ENCODE measurements at places on chromosomes 7 and 10.
A peak's percentile ranks its signal among the peaks of the same experiment; 100 is the strongest.

DNA sequence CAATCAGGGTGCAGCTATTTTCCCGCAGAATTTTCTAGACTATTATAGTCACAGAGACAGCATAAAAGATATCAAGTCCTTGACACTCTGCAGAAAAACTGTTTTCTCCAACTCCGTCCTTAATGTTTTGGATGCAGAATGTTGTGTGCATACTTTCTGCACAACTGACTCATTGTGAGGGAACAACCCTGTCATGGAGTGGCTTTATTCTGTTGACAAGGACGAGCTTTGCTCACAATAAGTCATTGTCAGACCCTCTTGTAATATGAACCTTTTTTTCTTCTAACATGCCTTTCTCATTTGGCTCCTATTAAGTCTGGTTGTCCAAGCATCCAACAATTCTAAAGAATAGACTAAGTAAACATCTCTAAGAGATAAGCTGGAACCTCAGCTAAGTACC is 17.3 kb downstream of the ABCB4 start:
- DNase-seq: no peak

DNA sequence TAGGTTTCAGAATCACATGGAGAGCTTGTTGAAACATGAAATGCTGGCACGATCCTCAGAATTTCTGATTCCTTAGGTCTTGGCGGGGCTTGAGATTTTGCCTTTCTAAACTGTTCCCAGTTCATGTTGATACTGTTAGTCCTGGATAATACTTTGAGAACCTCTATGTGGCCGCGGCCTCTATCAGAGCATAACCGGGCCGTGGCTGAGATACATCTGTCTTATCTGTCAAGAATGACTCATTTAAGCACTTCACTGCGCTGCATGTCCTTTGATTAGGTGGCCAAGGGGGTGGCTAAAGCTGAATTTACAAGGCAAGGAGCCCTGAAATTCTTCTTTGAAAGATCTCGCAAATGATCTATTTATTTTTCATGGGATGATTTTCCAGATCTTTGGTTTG is 66.9 kb downstream of the GALNT17 start:
- DNase-seq: no peak

- no peak for DNase-seq
Measured at GRCh38 chr7:43113622-43114457, 1.4 kb downstream of the HECW1 start.

DNA sequence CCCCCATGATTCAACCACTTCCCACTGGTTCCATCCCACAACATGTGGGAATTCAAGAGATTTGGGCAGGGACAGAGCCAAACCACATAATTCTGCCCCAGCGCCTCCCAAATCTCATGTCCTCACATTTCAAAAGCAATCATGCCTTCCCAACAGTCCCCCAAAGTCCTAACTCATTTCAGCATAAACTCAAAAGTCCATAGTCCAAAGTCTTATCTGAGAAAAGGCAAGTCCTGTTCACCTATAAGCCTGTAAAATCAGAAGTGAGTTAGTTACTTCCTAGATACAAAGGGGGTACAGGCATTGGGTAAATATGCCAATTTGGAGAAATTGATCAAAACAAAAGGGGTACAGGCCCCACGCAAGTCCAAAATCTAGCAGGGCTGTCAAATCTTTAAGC is 272.9 kb downstream of the MAGI2 start:
- no peak for DNase-seq

DNA sequence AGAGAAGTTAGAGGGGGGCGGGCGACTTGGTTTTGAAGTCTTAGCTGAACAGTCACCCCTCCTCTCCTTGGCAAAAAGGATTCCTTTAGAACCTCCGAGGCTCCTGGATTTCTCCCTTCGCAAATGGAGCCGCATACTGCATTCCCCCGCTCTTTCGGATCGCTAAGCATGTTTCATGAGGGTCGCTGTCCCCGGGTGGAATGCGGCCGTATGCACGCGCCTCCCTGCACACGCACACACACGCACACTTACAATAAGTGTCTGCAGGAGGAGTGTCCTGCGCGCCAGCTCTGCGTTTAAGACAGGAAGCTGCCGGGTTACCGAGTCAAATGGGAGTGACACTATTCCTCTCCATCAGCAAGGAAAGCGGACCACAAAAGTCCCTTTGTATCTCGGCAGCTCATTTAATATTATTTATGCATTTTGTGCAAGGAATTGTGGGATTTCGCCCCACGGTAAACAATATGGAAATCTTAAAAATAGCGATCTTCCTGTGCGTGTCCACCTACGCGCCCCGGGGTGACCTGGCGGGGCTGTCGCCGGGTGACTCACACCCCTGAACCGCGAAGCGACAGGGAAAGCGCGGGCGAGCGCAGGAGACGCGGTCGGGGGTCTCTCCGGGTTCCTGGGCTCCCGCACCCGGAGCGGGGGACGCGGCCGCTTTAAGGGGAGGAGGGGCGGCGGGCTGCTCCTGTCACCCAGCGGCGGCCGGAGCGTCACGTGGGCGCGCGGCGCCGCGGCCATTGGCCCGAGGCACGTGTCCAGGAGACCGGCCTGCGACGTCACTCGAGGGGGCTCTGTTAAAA is 988 bp upstream of the EN2 start:
- no peak for DNase-seq

DNA sequence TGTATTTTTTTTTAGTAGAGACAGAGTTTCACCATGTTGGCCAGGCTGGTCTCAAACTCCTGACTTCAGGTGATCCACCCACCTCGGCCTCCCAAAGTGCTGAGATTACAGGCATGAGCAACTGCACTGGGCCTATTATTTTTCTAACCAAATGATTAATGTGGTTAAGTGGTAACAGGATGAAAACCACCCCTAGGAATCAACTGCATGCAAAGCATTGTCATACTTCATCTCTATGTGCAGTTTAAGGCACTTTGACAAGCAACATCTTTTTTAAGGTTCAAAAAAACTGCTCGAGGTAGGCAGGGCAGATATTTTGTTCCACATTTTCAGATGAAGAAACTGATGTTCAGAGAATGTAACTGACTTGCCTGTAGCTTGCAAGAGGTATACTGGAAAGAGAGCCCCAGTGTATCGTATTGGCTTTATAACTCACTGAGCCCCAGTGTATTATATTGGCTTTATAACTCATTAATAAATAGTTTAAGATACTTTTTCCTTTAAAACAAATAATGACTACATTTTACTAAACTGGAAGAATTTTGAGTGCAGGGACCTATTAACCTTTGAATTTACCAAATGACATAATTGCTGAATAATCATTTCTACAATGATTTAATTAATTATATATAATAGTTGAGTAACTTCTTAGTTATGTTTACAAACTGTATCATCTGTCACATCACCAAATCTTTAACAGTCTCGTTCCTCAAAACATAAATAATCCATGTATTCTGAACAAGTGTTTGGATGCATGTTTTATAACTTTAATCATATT is 38.1 kb downstream of the RTKN2 start:
- DNase-seq: no peak

DNA sequence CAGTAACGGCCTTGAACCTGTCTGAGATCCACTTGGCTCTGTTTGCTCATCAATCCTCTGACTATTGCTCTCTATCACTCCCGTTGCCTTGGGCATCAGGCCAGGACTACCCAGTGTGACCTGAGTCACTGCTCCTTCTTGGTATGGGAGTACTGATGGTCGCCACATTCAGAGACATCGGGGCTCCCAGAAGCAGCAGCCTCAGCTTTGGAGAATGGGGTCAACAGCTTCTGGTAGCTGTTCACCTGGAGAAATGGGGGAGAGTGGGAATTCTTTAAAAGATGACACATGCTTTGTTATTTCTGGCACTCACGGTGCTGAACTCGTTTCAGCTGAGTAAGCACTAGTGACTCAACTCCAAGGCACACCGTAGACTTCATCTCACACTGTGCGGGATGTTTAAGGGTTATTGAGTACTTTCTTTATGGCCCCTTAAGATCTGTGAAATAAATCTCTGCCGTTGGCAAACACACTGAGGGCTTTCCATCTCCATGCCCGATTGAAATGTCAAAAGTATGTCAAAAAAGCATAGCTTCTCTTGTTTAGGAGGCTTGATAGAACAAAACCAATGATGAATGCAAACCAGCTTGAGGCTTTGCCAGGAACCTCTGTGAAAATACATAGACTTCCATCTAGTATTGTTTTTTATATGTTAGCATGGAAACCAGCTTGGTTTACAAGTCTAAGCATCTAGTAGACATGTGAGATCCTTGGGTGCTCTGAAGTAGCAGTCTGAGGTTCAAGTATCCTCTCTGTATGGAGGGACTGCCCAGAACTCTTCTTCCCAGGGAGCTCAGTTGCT is 333.1 kb downstream of the CXCL12 start:
- no peak for DNase-seq

GRCh38 chr7:94444813-94445212 is 50.1 kb downstream of the COL1A2 start:
- DNase-seq: no peak

DNA sequence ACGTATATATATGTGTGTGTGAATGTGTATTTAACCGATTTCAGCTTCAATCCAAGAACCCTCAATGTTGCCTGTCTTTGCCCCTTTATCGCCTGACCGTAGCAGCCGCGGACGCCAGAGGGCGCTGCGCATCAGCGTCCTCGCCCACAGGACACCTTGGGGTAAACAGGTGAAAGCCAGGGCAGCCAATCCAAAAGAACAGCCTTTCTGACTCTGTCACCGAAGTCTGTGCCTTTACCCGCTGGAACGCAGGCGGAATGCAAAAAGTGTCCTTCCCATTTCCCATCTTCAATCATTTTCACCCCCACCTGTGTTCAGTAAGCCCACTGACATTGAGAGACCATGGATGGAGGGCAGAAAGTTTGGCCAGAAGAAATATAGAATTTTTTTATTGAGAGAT is 3.6 kb downstream of the NXPH1 start:
- DNase-seq: peak; percentile 16

- DNase-seq: no peak
Measured at GRCh38 chr7:77238703-77239136, 39.1 kb upstream of the FGL2 start.

GRCh38 chr7:120138497-120138896 is 134.5 kb upstream of the KCND2 start:
- no peak for DNase-seq

GRCh38 chr10:72503241-72503640 is 122.6 kb downstream of the MICU1 start:
- DNase-seq: no peak

DNA sequence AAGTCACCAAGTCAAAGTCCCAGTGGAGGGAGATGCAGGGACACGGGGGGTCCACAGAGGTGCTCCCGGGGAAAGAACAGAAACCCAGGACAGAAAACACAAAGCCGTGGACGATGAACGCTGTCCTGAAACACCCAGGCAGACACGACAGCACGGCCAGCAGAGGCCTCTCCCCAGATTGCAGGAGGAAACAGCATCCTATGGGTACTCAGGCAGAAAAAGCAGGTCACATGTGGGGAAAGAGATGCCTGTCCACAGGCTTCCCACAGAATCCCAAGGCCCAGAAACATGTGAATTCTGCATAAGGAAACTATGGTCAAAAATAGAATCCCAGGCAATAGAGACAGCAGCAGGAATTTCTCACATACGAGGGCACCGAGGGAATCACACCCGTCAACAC is 53.6 kb upstream of the ADGRA1 start:
- DNase-seq: no peak

DNA sequence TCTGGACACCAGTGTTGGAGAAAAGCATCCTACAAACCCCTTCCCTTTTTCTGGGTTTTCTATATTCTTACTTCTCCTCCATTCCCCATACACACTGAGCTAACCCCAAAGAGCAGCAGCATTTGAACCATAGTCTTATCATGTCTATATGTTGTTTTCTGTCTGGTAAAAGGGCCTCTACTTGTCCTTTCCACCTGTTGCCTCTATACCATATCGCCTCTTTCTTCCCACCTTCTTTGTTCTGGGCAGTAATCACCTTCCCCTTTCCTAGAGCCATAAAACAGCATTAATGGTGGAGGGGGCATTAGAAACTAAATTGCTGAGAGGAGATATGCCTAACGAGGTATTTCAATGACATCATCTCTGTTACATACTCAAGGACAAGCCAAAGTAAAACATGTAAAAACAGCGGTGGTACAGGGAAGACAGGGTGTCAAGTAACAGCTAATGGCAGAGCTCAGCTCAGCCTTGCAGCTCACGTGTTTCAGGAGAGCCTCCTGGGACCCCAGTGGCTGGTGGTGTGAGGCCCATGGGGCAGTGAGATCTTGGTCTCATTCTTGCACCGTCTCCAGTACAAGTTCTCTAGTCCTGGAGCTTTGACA is 20.6 kb downstream of the NPY start:
- no peak for DNase-seq

DNA sequence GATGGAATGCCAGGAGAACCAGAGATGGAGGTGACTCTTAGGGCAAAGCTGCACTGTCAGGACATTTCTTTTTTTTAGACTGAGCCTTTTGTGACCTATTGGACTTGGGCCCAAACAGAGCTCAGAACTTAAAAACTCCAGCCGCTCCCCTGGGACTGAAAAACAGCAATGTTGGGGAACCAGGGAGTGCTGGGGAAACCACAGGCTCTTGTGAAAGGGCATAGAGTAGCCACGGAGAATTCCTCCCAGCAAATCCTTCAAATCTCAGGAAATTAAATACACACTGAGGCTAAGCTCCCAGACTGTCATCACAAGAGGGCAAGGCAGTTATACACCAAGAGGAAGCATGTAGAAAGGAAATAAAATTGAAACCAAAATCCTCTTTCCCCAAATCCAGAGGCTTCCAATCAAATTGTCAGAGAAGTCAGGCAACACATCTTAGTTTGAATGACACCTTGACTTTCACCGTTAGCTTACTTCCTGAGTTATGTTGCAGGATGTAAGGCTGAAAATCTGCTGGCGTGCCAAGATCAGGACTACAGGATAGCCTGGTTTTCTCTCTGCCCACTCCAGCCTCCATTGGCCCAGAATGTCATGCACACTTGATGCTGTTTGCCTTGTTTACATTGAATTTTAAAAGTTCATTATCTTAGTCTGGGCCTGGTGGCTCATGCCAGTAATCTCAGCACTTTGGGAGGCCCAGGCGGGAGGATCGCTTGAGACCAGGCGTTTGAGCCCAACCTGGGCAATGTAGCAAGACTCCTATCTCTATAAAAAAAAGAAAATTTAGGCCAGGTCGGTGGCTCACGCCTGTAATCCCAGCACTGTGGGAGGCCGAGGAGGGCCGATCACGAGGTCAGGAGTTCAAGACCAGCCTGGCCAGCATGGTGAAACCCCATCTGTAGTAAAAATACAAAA is 2.6 kb upstream of the RFC2 start:
- DNase-seq: no peak

DNA sequence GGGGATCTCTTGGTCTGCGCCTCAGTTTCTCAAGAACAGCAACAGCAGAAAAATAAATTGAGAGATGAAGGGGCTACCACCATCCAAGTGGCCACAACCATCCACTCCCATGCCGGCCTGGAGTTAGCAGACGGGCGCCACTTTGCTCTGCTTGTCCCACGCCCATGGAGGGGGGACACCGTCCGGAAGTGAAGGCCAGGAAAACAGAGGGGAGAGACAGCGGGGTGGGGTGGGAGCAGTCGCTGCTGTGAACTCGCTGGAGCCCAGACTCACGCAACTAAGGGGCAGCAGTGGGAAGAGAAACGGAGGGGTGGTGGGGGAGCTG is 135.4 kb downstream of the KIF20B start:
- no peak for DNase-seq

Measured in NK-92 treated with Interleukin-12 subunit alpha and Interleukin-12 subunit beta, amount 100 ng/mL, for 24 hours (cell line).